ENCODE measurements at places on chromosomes 12 and 14. TPM values are rescaled to one million over a fixed set of nuclear protein-coding genes. Genes with fewer than 3 reads are reported as not detected.

APOF gene
- total RNA-seq: 0.62 TPM

ASPG gene
- 2.3 TPM for total RNA-seq

FAM90A1 gene
- total RNA-seq: 0.68 TPM

DPF3 gene
- 11.0 TPM for total RNA-seq

ERH gene
- total RNA-seq: 111 TPM

BHLHE41 gene
- total RNA-seq: 31.5 TPM

CLMN gene
- 24.6 TPM for total RNA-seq

NFATC4 gene
- total RNA-seq: 41.1 TPM

RPS29 gene
- total RNA-seq: 4,896 TPM

ARHGEF40 gene
- total RNA-seq: 12.4 TPM

TBX3 gene
- 259 TPM for total RNA-seq

RAPGEF3 gene
- 19.1 TPM for total RNA-seq

TAS2R50 gene
- not detected for total RNA-seq

KRT71 gene
- not detected for total RNA-seq

IGF1 gene
- 35.6 TPM for total RNA-seq

RIN3 gene
- total RNA-seq: 8.8 TPM

RNASE2 gene
- total RNA-seq: 0.46 TPM

ATF7IP gene
- total RNA-seq: 49.9 TPM

SSTR1 gene
- total RNA-seq: 0.23 TPM

CELA1 gene
- not detected for total RNA-seq

ATL1 gene
- total RNA-seq: 5.3 TPM

GLIPR1L2 gene
- total RNA-seq: 1.4 TPM

TMPRSS12 gene
- total RNA-seq: 0.68 TPM

ADSS1 gene
- 18.3 TPM for total RNA-seq

MIP gene
- not detected for total RNA-seq

SLC5A8 gene
- total RNA-seq: 5.6 TPM

MORN3 gene
- not detected for total RNA-seq

HAL gene
- total RNA-seq: 0.27 TPM

GDF11 gene
- 10.3 TPM for total RNA-seq

MAP3K9 gene
- 9.5 TPM for total RNA-seq

RDH12 gene
- total RNA-seq: 0.28 TPM

TMEM116 gene
- total RNA-seq: 16.8 TPM

REP15 gene
- 2.4 TPM for total RNA-seq

DTX1 gene
- 2.6 TPM for total RNA-seq

OR6C2 gene
- total RNA-seq: not detected

PROX2 gene
- not detected for total RNA-seq

RFX4 gene
- total RNA-seq: not detected

LTBR gene
- total RNA-seq: 186 TPM

CLEC4E gene
- total RNA-seq: 3.0 TPM

SMIM41 gene
- 7.5 TPM for total RNA-seq

MMP14 gene
- 64.9 TPM for total RNA-seq

RAB5B gene
- 191 TPM for total RNA-seq

PRR4 gene
- 66.9 TPM for total RNA-seq

COL2A1 gene
- 1.9 TPM for total RNA-seq

FZD10 gene
- 1.5 TPM for total RNA-seq

DBX2 gene
- total RNA-seq: 2.7 TPM

BMAL2 gene
- total RNA-seq: 2.0 TPM

KRT4 gene
- total RNA-seq: 6.4 TPM

PXN gene
- 113 TPM for total RNA-seq

TSPAN8 gene
- 240 TPM for total RNA-seq

Data from prostate gland (tissue), 2 donors.